ENCODE measurements at places on chromosomes 16 and 17.

DNA sequence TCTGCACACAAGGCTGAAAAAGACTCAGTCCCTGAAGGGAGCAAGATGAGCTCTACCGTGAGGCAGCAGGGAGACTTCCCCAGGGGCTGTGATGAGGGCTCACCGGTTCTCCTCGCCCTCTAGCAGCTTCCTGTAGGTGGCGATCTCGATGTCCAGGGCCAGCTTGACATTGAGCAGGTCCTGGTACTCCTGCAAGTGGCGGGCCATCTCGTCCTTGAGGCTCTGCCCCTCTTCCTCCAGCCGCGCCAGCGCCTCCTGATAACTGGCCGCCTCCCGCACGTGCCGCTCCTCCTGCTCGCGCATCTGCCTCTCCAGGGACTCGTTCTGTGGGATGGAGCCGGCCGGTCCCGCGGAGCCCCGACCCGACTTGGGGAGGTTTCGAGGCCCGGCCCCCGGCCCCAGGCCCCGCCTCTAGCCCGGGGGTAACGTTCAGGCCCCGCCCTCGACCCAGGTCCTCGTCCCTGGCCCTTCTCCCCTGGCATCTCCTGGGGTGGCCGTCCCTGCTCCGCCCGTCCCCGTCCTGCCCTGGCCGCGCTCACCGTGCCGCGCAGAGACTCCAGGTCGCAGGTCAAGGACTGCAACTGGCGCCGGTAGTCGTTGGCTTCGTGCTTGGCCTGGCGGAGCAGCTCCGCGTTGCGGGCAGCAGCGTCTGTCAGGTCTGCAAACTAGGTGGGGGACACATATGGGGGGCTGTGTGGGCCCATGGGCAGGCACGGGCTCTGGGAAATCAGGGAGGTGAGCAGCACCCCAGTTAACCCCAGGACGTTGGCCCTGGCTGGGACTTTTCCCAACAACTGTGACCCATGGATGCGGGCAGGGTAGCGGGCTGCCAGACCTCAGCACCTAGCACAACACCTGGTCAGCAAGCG is 3.9 kb downstream of the GFAP start:
- peak; percentile 59 for DNase-seq

- DNase-seq, result no peak
Measured at GRCh38 chr16:11080327-11080967, 136.1 kb downstream of the CLEC16A start.

DNA sequence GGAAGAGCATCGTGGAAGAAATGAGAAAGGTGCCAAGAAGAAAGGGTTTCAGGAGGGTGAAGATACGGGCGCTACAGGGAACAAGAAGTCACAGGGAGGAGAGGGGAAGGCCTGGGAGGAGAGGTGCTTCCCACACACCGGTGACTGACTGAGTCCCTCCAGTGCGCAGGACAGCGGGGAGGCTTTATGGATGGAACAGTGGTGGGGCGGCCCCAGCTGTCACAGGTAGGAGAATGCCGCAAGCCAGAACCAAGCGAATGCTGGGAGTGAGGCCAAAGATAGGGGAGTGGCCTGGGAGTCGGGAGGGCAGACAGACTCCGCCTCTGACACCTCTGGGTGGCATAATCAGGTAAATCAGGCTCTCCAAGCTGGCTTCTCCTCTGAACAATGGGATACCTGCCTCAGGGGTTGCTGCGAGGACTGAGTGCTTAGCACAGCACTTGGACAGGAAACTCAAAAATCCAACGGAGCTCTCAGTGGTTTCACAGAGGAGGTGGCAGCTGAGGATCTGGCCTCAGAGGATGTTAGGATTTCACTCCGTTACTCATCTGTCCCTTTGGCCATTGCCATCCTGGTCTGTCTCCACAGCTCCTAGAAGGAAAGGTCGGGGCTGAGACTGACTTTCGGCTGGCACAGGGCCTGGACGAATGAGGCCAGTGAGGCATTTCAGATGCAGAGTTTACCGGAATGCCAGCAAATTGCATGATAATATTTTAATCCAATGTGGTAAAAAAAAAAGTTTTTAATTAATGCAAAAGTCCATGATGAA is 717 bp upstream of the CNP start:
- DNase-seq, result peak; percentile 77

DNA sequence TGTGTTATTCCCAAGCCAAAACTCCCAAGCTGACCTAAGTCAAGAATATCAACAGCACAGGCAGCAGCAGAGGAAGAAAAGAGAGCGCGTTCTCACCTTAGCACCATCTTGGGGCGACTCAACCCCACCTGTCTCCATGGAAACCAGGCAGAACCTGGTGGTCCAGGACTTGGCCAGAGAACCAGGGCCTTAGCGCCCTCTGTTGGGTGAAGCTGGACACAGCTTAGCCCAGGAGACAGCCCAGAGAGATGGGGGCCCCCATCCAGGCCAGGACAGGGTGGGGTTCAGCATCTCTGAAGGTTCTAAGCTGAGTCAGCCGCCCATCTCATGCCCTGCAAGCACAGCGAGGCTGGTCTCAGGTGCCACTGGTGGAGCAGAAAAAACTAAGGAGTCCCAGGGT is 60.1 kb upstream of the TMEM132E start:
- no peak for DNase-seq

GRCh38 chr17:44095647-44096496 is 25.3 kb downstream of the G6PC3 start:
- DNase-seq, result no peak

DNA sequence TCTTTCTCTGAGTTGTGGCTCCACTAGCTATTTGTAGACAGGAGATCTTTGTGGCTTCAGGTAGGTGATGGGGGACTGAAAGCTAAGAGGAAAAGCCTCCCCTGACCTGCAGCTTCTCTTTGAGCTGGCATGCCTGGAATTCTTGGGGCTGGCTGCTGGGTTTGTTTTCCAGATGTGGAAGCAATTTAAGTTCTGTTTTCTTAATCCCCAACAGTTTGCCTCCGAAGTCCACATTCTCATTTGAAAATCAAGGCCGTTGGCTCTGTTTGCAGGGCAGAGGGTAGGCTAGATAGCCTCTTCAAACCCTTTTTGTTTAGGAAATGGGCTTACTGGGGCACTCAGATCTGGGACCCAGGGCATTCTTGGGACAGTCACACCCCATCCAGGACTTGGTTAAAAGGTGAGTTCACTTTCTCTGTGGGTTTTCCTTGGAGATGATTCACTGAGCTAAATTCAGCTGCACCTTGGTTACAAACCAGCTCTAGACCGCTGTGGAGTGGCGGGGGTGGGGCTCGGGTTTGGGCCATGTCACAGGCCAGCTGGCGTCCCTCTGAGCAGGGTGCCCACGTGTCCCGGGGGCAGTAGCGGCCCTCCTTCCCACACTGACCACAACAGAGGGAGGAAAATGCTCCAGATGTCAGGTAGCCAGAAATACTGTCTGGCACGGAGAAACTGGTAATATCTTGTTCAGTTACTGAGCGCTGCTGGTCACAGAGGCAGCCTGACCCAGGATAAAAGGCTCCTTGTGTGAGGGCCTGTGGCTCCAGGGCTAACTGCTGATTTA is 108.5 kb downstream of the RAB11FIP4 start:
- peak; percentile 51 for DNase-seq

DNA sequence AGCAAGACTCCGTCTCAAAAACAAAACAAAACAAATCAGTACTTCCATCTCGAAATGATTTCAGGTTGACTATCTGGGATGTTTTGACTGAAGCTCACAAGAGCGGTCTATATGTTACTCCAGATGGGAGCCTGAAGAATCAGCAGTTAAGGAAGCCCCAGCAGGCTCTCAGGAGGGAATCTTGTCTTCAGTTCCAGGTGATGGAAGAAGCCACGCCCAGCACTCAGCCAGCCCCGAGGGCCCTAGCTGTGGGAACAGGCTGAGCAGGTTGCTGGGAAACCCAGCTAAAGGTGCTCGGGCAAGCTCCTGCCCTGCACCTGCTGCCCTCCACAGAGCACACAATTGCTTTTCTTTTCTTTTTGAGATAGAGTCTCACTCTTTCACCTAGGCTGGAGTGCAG is 32.4 kb downstream of the WIPI1 start:
- no peak for DNase-seq

DNA sequence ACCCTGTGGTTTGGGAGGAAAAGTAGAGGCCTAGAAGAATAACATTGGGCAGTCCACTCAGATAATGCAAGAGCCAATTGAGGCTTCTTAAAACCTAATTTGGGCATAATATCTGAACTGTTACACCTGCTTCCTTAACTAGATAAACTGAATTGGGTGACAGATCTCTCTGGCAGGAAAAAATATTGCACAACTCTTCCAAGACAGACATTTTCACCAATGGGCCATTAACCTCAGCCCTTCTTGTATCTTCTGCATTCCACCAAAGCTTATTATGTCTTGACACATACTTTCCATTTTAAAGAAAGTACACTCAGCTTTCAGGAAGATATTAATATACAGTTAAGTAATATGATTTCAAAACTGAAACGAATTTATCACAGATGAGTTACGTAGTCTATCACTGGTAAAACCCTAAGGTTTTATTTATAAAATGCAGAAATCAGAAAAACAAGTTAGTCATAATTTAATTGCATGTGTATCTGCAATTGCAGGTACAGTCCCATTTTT is 79.9 kb upstream of the MON1B start:
- DNase-seq, result no peak

DNA sequence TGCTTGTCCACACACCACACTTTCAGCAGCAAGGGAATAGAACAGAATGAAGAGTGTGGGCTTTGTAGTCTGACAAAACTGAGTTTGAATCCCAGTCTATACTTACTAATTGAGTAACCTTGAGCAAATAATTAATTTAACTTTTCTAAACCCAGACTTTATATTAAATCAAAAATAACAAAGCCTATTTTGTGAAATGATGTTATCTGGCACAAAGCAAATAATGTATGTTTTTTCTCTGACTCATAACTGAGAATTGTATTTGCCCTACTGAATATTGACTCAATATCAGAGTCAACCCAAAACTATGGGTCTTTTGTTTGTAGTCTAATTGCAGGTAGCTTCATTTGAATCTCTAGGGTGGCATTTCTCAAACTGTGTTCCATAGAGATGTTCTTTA is 77.9 kb upstream of the TANC2 start:
- DNase-seq, result no peak

GRCh38 chr17:76686538-76687297 is 24.0 kb downstream of the MXRA7 start:
- DNase-seq, result no peak

- DNase-seq, result no peak
Measured at GRCh38 chr16:22726868-22727267, 87.1 kb upstream of the HS3ST2 start.

DNA sequence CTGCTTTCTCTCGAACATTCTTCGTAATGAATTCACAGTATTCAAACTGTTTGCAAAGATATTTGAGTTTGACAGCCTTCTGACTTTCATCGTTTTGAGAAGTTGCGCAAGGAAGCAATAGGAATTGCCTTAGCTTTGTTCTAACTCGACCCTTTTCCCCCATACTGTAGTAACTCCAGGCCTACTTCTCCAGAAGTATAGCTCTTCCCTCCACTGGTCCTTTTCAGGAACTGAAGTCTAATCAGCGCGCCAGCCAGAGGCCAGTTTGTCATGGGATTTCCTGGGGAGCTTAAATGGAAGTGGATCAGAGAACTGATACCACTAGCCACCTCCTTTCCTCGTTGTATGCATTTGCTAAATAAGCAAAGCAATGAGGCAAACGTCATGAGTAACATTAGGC is 27.9 kb downstream of the CDR2 start:
- DNase-seq, result no peak

DNA sequence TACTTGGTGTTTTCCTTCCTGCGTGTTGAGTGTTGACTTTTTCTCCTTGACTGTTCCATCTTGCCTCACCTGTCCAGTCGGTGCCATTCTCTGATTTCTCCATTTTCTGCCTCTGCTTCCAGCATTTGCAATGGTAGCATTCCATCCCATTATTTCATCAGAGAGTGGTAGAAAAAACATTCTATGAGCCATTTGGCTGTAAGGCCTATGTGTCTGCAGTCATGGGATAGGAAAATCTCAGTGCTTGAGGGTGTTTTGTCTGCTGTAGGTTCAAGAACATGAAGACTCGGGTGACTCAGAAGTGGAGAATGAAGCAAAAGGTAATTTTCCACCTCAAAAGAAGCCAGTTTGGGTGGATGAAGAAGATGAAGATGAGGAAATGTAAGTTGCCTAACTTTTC is 2.7 kb downstream of the UTP18 start:
- DNase-seq, result no peak

- DNase-seq, result no peak
Measured at GRCh38 chr17:40295488-40296436, 8.1 kb downstream of the CDC6 start.

- no peak for DNase-seq
Measured at GRCh38 chr16:74117798-74118197, 178.8 kb upstream of the PSMD7 start.

- no peak for DNase-seq
Measured at GRCh38 chr17:9290226-9290613, 268.9 kb downstream of the NTN1 start.

DNA sequence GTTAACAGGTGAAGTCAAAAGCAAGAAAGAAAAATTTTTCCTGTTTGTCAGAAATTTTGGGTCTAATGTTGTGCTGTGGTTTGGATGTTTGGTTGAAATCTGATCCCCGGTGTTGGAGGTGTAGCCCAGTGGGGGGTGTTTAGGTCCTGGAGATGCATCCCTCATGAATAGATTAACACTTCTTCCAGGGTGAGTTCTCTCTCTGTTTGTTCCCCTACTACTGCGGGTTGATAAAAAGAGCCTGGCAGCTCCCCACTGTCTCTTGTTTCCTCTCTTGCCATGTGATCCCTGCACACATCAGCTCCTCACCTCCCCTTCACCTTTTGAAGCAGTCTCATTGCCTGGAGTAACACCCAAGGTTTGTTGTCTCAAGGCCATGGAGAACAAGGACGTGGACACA is 14.6 kb upstream of the CDH8 start:
- no peak for DNase-seq

DNA sequence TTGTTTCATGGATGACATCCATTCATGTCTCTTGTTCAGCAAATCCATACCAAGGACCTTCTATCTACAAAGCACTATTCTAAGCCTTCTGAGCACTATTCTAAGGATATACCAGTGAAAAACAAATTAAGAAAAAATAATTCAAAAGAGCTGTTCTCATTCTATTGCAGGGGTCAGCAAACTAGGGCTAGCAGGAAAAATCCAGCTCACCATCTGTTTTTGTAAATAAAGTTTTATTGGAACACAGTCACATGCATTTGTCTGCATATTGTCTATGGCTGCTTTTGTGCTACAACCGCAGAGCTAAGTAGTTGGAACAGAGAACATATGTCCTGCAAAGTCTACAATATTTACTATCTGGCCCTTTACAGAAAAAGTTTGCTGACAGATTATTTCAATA is 222.7 kb upstream of the DYNLRB2 start:
- DNase-seq, result no peak

- DNase-seq, result no peak
Measured at GRCh38 chr17:49316889-49317675, 45.0 kb downstream of the ZNF652 start.

Data from stimulated activated CD4-positive, alpha-beta T cell treated with anti-CD3 and anti-CD28 coated beads, Interleukin-2, amount 100 ng/mL, for 24 hours (primary cell).